ENCODE measurements at places on chromosomes 6 and 20.

DNA sequence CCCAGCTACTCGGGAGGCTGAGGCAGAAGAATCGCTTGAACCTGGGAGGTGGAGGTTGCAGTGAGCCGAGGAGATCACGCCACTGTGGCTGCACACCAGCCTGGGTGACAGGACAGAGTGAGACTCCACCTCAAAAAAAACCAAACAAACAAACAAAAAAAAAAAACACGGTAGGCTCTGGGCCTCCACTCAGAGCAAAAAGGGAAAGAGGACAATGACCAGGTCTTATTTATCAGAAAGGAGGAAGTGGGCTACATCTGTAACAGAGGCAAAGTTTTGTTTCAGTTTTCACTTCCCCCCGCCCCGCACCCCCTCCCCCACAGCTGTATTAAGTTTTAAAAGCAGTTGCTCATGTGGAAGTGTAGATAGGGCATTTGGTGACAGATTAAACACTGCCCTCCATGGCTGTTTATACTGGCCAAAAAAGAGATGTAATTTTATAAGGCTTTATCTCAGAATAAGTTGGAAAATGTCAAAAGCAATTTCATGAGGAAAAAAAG is 114.6 kb downstream of the RCAN2 start:
- peak; percentile 47 for DNase-seq

GRCh38 chr20:64092258-64093012 is 8.2 kb upstream of the LKAAEAR1 start:
- DNase-seq: no peak

- no peak for DNase-seq
Measured at GRCh38 chr20:49029203-49029602, 16.9 kb upstream of the CSE1L start.

DNA sequence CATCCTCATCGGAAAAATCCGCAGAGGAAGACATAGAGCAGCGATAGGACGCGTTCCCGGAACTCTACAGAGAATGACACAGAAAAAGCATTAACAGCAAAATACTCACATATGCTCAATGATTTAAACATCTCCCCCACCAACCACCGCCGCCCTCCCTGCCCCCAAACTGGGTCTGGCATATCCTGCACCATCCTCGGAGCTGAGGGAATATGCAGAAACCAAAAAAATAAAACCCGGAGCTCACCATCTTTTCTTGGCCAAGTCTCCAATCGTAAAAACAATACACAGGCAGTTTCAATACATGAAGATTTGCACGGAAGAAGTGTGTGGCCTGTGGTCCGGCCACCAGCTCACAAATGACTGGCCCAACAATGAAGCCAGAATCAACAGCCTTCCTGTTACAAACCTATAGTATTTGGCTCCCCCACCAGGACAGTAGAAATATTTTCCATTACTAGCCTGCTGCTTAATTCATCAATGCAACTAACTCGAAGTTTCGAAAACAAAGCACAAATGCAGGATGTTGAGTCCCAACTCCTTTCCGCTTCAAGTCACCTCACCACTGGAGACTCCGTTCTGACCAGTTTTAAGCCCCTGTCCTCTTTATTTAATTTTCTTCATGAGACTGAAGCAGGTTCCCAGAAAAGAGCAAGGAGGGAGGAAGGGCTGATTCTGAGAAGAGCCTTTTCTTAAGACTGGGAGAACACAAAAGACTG is 103.2 kb upstream of the BEND6 start:
- DNase-seq: peak; percentile 71

DNA sequence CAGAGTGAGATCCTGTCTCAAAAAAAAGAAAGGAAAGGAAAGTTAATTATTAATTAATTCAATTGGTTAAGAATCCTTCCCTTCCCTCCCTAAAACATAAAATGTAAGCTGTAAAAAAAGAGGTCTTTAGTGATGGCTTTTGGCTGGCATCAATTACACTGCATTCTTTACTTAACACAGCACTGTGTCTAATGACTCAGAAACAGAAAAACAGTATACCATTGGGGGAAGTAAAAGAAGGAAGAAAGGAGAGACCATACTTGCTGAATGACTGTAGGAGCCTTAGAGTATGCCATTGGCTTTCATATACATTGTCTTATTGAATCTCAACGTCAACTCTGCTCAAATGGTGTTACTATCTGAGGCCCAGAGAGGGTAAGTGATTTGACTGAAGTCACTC is 18.3 kb upstream of the CITED2 start:
- DNase-seq: peak; percentile 44

- no peak for DNase-seq
Measured at GRCh38 chr20:44181611-44182010, 5.4 kb downstream of the JPH2 start.

- no peak for DNase-seq
Measured at GRCh38 chr6:101800598-101800997, 407.1 kb downstream of the GRIK2 start.

DNA sequence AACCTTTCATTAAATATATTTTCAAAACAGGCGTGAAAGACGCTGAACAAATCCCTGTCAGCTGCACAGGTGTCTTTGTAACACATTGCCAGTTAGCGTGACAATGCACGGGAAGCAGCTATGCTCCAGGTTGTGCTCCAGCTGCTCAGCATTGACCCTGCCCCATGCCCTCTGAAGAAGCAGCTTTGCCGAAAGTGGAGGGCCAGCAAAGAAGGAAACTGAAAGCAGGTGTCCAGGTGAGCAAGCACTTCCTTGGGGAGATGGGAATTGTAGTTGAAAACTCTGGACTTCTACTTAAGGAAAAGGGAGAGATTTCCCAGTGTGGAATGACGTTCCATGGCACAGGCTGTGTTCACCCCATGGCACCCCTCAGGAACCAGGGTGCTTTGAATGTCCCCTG is 125.7 kb downstream of the TTLL2 start:
- DNase-seq: no peak

DNA sequence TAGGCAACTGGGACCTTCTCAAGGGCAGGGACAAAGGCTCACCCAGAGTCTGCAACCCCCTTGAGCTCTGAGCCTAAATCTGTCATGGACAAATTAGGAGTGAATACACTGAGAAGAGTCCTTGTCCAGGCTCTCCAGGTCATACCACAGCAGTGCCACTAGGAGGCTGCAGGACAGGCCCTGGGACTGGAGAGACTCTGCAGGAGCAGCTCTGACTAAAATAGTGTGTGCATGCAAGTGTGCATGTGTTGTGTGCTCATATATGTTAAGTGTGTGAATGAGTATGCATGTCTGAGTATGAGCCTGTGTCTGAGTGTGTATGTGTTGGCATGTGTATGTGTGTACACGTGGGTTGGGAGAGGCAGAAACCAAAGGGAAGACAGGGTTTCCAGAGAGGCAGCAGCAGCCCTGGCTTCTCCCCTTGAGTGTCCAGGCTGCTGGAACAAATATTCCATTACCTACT is 27.1 kb downstream of the MRPL14 start:
- DNase-seq: peak; percentile 46

GRCh38 chr6:118558464-118559217 is 10.5 kb downstream of the PLN start:
- no peak for DNase-seq

DNA sequence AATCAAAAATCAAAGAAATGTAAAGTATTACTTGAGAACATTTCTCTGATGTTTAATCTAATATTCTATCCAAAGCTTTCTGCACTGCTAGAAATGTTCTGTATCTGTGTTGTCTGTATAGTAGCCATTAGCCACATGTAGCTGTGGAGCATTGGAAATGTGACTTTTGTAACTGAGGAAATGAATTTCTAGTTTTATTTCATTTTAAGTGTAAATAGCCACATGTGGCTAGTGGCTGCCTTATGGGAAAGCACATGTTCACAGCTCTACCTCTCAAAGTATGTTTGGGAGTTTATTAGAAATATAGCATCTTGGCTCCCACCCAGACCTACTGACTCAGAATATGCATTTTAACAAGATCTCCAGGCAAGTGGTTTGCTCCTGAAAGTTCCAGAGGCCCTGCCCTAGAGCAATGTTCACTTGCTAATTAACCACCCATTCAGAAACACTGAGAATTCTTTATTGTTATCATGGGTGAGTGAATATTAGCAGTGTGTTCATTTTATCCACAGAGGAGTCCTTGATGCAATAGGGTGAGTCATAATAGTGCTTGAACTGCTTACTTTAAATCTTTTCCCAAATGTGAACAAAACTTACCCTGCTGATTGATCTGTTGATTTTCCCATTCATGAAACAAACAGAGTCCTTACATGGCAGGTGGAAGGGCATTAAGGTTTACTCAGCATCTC is 282.7 kb downstream of the PLCB1 start:
- no peak for DNase-seq

Measured in inflammatory macrophage treated with lipopolysaccharide for 1 hour (primary cell).